ENCODE measurements at places on chromosomes 7 and 10.

- DNase-seq: no peak
Measured at GRCh38 chr7:140989068-140989467, 25.7 kb downstream of the MRPS33 start.

DNA sequence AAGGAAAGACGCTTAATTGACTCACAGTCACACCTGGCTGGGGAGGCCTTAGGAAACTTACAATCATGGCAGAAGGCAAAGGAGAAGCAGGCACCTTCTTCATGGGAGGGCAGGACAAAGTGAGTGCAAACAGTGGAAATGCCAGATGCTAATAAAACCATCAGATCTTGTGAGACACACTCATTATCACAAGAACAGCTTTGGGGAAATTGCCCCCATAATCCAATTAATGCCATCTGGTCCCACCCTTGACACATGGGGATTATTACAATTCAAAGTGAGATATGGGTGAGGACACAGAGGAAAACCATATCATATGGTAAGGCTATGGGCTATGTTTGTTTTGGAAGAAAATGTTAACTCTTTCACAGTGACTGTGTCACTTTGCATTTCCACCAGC lies 1272.5 kb upstream of the CELF2 start:
- DNase-seq: no peak

DNA sequence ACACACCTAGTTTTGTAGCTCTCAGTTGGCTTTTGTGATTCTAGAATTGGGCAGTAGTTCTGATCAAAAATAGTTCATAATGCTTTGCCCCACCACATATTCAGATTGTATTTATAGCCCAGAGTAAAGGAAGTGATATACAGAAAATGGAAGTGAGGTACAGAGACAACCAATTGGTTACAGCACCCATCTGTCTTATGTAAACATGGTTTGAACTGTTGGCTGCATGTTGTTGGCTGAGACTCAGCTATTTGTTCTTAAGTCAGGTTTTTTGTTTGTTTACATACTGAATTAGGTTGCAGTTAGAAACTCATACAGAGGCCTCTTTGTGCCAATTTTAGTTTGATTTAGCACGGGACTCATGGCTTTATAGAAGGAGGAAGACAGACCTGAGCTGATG lies 158.9 kb upstream of the GPR26 start:
- DNase-seq: no peak

GRCh38 chr7:85095806-85096205 lies 91.0 kb downstream of the SEMA3D start:
- no peak for DNase-seq

DNA sequence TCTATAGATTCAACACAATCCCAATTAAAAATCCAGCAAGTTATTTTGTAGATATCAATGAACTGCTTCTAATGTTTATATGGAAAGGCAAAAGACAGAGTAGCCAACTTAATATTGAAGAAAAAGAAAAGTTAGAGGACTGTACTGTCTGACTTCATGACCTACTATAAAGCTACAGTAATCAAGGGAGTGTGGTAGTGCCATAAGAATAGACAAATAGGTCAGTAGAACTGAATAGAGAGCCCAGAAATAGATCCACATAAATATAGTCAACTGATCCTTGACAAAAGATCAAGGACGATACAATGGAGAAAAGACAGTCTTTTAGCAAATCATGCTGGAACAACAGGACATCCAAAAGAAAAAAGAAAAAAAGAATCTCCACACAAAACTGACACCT lies 7.4 kb upstream of the EEPD1 start:
- no peak for DNase-seq

DNA sequence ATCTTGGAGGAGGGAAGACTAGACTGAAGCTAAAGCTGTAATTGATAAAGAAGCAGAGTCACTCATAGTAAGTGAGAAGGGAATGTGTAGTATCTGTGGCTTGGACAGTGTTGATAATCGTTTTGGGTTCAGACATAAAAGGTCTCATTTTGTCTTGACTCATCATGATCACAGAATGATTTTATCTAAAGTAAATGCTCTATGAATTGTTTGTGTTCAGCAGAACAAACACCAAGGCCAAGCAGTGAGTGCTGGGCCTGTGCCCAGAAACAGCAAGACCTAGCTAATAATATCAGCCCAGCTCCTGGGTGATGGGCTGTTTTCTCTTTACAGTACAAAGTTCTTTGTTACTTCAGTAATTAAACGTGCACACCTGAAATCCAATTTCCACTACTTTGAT lies 26.7 kb upstream of the CD36 start:
- DNase-seq: no peak

GRCh38 chr7:132250480-132251326 lies 325.6 kb downstream of the PLXNA4 start:
- DNase-seq: no peak

Measured in fibroblast of skin of left biceps (primary cell).